ENCODE measurements at places on chromosomes 16 and 17. TPM values are rescaled to one million over a fixed set of nuclear protein-coding genes. Genes with fewer than 3 reads are reported as not detected.
A peak's percentile ranks its signal among the peaks of the same experiment; 100 is the strongest.

Gene SLFN14
- not detected for total RNA-seq

Gene PTGES3L
- not detected for total RNA-seq

Gene GUCY2D
- not detected for total RNA-seq

Gene DNAH17
- 1.2 TPM for total RNA-seq

Gene C16orf54
- 147 TPM for total RNA-seq

Gene SLC12A3
- total RNA-seq = not detected

Gene ELMO3
- 4.0 TPM for total RNA-seq

Gene SLFN13
- total RNA-seq = 30.9 TPM

Gene CIBAR2
- total RNA-seq = not detected

Gene TAF1C
- 91.7 TPM for total RNA-seq

Gene JMJD6
- 48.7 TPM for total RNA-seq

DNA sequence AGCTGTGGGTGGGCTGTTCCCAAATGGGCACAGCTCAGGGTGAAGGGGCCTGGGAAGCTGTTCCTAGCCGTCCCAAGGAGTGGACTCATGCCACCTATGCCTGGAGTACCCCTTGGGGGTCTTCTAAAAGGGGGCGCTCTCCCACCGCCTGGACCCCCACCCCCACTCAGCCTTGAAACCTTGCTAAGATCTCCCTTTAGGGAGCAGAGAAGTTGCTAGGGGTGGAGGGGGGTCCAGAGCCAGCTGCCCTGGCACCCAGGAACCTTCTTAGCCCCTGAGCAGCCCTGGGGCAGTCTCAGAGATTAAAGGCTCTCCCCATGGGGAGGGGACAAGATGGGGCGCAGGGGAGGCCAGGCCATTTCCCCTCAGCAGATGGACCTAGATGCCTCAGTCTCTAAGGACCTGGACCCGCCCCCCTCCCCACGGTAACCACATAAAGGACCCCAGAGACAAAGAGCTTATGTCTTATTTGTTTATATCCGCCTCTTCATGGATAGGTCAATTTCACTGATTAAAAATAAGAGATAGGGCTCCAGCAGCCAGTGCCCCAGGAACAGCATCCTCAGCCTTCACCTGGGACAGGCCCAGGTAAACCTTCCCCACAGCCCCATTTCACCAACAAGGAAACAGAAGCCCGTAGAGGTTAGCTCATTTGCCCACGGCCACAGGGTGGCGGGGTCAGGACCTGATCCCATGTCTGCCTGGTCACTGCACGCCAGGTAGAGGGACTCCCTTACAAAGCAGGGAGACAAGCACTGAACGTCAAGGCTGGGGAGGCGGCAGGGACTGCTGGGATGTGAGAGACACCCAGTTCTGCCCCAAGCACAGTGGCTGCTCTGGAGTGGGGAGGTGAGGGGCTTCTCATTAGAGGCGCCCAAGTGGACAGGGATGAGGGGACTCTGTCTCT lies 3.4 kb downstream of the MTSS2 start:
- no peak for DNase-seq

DNA sequence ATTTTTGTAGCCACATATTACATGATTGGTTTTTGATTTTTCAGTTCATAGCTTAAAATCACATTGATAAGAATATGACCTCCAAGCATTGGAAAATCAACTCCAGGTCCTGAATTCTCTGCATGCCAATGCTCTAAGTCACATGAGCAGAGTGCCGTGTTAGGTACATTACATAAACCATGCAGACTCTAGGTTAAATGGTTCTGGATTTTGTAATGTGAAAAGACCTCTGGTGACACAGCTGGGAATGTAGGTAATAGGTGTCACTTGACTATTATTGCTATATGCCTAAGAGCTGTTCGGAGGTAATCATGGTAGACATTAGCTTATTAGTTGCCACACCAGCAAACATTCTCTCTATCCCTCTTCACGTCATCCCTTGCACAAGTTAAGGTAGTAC lies 231.1 kb upstream of the SALL1 start:
- no peak for DNase-seq

DNA sequence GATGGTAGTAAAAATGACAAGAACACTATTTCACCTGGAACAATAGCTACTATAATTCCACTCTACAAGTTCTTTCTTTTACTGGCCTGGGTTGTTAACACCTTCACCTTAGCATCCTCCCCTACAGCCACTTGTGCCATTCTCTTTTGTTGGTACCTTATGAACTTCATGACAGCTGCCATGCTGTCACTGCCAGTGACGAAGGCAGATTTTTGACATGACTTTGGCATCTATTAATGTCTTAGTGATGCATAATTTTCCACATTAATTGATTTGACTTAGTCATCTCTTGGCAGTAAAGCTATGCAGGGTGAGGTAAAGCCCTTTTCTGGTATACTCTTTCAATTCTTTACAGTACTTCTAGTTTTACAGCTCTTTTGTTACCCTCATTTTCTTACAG lies 207.9 kb downstream of the TANC2 start:
- DNase-seq = no peak

GRCh38 chr17:44979426-44979995 lies 11.4 kb upstream of the C1QL1 start:
- no peak for DNase-seq

- no peak for DNase-seq
Measured at GRCh38 chr16:72853575-72854266, 194.2 kb downstream of the ZFHX3 start.

DNA sequence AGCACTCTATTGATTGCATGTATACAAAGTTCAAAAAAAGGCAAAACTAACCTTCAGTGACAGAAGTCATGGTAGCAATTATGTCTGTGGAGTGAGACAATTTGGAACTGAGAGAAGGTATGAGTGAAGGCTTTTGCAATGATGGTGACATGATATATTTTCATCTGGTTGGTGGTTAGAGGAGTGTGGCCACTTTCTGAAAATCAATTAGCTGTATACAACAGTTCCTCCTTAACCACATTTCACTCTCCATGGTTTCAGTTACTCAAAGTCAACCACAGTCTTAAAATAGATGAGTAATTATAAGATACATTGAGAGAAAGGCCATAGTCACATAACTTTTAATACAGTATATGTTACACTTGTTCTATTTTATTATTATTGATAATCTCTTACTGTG lies 26.2 kb downstream of the ADAMTS18 start:
- DNase-seq = no peak

DNA sequence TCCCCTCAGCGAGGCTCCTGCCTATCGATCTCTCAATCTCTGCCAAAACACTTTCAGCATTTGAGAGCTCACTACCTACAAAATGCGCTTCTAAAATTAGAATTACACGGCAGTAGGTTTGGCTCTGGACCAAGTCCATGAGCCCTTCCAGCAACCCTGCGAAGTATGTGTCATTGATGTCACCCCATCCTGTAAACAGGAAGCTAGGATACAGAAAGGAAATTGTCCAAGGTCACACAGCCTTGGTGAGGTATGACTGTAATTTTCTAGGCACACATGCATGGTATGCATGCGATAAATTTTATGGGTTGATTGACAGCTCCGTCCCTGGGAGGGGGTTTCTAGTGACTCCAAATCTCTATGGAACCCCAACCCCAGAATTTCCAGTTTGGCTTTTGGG lies 330.3 kb upstream of the CDH5 start:
- DNase-seq = no peak

DNA sequence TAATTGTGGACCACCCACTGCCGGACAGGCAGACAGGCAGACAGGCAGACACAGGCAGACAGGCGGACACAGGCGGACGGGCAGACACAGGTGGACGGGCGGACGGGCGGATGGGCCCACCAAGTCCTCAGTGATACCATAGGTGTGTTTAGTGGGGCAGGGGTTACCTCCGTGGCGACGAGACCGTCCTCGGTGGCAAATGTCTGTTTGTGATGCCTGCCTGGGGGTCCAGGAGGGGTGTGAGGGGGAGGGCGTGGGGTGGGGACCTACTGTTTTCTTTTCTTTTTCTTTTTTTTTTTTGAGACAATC lies 76.7 kb downstream of the RTN4RL1 start:
- no peak for DNase-seq

GRCh38 chr17:40177275-40177874 lies at the start of gene RAPGEFL1:
Gene RAPGEFL1 (plus strand): TSS chr17:40177470. CDS start chr17:40177862, 392 bp downstream.
- peak; percentile 86 for DNase-seq

DNA sequence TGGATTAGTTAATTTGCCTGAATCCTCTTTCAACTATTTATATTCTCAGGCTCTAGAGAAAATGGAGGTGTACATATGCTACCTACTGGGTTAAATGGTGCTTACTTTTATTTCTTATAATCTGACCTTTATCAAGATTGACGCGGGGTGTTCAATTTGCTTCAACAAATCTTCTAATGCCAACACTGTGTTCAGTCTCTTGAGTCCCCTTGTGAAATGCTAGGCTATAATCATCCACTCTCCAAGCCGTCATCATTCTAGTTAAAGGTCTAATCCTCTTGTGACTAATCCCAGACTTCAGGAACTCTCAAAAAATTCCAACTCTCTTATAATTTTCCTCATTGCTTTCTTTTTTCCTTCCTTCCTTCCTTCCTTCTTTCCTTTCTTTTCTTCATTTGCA lies 1396.2 kb downstream of the CDH8 start:
- no peak for DNase-seq

DNA sequence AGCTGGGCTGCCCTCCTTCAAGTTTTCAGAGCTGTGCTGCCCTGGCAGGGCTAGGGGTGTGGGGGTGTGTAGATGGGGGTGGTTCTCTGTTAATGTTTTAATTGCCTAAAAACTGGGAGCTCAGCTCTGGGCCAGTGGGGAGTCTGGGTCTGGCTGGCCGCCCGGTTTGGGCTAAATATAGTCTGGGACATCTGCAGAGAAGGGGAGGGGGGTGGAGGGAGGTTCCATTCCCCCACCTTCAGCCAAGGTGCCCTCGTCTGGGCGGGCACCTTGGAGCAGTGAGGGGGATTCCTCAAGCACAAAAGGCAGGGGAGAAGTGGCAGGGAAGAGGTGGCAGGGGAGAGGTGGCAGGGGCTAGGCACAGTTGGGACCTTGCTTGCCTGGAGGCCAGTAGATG lies 13.0 kb downstream of the RARA start:
- DNase-seq = no peak

GRCh38 chr16:55567382-55567781 lies 898 bp downstream of the CAPNS2 start:
- no peak for DNase-seq

- DNase-seq = peak; percentile 20
Measured at GRCh38 chr17:8057691-8058114, 18.8 kb downstream of the ALOX15B start.

DNA sequence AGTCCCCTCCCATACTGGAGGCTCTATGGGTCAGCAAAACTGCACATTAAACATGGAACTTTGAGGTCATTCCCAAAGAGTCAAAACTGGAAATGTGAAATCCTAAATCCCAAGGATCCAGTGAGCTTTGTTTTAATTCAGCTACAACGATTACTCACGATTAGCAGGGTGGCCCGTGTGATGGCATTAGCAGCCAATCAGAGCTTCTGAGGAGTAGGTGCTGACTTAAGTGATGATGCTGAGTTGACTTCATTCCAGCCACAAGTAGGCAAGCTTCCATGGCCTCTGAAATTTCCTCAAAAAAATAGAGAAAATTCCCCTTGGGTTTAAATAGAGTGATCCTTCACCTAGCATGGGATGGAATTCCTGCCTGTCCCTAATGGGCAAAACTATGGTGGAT lies 28.1 kb upstream of the BEAN1 start:
- DNase-seq = no peak

DNA sequence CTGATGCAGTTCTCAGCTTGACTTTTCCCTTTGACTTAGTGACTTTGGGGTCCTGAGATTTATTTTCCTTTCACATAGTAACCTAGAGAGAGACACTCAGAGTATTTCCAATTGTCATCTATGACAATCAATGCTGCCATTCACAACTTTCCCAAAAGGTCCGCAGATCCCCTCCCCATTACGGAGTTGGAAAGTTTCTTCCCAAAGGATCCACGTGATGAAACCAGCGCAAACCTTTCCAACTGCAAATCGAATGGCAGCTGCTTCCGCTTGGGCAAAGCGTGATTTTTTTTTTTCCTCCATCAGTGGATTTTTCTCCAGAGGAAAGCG lies 538 bp upstream of the FCSK start:
- no peak for DNase-seq
